Prostate gland (tissue), 2 donors: ENCODE measurements at places on chromosomes 12 and 14. TPM values are rescaled to one million over a fixed set of nuclear protein-coding genes. Genes with fewer than 3 reads are reported as not detected.

The PIK3C2G gene
- 1.4 TPM for total RNA-seq

GRCh38 chr12:74646831-74647230 lies 109.2 kb downstream of the ATXN7L3B start:
- no peak for DNase-seq

- no peak for DNase-seq
Measured at GRCh38 chr12:89451841-89452251, 72.8 kb downstream of the GALNT4 start.

The KRT78 gene
- total RNA-seq, result not detected

- no peak for DNase-seq
Measured at GRCh38 chr14:93987815-93988476, 9.2 kb upstream of the CCDC197 start.

- DNase-seq, result no peak
Measured at GRCh38 chr14:63964113-63964512, 111.3 kb downstream of the SYNE2 start.

The SLC8A3 gene
- 0.77 TPM for total RNA-seq

The TRHDE gene
- 4.1 TPM for total RNA-seq

The ATL1 gene
- total RNA-seq, result 26.5 TPM
